ENCODE measurements at places on chromosomes 16 and 17.

- H3K27ac ChIP-seq: no peak overlapping the region
- ATAC-seq: no peak
- H3K27me3 ChIP-seq: peaks cover 64% of the 10 kb centered on the region
- H3K36me3 ChIP-seq: no peaks in the 10 kb centered on the region
- H3K4me3 ChIP-seq: no peak overlapping the region
- H3K4me1 ChIP-seq: no peaks in the 10 kb centered on the region
Observed at GRCh38 chr16:8572063-8572918, 18.0 kb downstream of the TMEM114 start.

DNA sequence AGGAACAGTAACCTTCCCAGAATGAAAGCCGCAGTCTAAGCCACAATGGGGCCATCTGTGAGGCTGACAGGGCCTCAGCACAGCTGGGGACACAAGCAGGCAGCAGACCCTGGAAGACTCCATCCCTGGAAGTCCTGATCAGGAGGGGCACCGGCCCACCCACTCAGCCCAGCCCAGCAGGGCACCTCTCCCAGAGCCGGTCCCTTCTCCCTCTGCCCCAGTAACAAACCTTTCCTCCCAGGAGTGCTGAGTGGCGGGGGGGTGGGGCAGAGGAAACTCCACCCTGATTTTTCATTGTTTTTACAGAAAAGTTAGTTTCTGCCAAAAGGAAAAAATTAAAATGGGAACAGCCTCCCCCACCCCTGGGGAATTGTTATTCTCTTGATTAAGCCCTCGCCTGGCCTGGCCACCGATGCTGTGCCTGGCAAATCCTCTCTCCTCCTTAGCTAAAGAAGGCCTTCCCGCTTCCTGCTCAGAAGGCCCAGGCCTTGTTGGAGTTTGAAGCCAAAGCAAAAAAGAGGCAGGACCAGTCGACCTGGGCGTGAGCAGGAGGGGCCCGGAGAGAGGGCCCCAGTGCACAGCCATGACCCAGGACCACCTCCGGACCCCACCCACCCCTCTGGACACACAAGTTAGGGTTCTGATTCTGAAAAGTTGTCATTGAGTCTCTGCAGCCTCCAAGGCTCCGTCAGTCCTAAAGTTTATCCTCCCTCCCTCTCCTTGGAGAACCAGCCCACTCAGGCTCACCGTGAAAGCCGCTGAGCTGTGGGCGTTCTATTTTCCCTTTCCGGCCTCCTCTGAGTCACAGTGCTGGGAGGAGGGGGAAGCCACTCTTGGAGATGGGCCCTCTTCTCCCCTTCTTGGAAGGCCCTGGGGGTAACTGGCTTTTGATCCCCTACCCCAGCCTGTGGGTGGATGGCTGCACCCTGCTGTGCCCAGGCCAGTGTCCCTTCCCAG lies 128.4 kb upstream of the TNRC6C start:
- peaks cover 19% of the 10 kb centered on the region for H3K4me1 ChIP-seq
- peaks cover 48% of the 10 kb centered on the region for H3K27me3 ChIP-seq
- H3K36me3 ChIP-seq: no peaks in the 10 kb centered on the region
- ATAC-seq: no peak
- no peak overlapping the region for H3K4me3 ChIP-seq
- H3K27ac ChIP-seq: no peak overlapping the region

DNA sequence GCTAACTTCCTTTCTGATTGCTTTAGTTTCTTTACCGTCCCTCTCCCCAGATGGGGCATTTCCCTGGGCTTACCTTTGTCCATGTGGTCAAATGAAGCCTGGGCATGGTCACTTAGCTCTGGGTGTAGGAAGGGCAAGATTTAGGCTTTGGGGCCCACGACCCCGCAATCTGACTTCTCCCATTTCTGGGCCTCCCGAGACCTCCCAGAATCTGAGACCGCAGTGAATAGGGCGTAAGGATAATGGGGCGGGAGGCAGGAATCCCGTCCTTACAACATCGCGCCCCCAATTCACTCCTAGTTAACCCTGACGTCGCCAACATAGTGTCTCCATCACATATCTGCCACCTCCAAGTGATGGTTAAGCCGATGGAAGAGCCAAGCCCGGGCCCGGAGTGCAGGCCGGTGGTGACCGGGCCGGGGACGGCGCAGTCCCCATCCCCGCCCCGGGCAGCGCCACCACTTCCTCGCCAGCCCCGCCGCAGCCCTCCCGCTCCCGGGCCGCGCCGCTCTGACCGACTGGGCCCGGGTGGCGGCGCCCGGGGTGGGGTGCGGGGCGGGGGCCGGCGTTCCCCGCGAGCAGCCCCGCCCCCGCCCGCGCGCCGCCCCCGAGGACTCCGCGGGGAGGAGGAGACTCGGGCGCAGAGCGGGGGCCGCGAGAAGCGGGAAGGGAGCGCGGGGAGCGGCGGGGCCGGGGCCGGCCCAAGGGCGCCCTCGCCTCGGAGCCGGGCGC lies at the start of gene RHBDL3:
Gene RHBDL3, plus strand, starts transcription at position 641 of the 732 bp plus-strand sequence. CDS start 358 bp downstream, outside the sequence.
- peak within 1 kb of the TSS; percentile 70 for H3K4me3 ChIP-seq
- peaks cover 73% of the 10 kb centered on the region for H3K27me3 ChIP-seq
- peak within 1 kb of the TSS; percentile 12 for H3K27ac ChIP-seq
- no peak for ATAC-seq
- H3K36me3 ChIP-seq: no peaks in the 10 kb centered on the region

DNA sequence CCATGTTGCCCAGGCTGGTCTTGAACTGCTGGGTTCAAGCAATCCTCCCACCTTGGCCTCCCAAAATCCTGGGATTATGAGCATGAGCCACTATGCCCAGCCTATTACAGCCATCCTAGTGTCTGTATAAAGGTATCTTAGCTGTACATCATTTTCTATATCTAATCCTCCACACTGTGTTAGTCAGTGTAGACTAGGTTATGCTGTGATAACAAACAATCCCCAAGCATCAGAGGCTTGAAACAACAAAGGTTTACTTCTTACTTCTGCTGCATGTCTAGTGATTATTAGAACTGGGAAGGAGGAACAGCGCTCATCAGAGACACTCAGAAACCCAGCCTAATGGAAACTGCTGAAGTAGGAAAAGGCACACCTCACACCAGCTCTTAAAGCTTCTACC lies 68.1 kb downstream of the ERCC4 start:
- H3K36me3 ChIP-seq: no peaks in the 10 kb centered on the region
- H3K27ac ChIP-seq: no peak overlapping the region
- H3K4me3 ChIP-seq: no peak overlapping the region
- no peaks in the 10 kb centered on the region for H3K4me1 ChIP-seq
- ATAC-seq: no peak

- peaks cover 35% of the 10 kb centered on the region for H3K36me3 ChIP-seq
- peak overlapping the region; percentile 81 for H3K4me3 ChIP-seq
- H3K27ac ChIP-seq: peak overlapping the region; percentile 38
- peaks cover 30% of the 10 kb centered on the region for H3K27me3 ChIP-seq
- peak; percentile 81 for ATAC-seq
Observed at GRCh38 chr17:39573447-39574298, 34.0 kb downstream of the NEUROD2 start.

- no peaks in the 10 kb centered on the region for H3K36me3 ChIP-seq
- no peaks in the 10 kb centered on the region for H3K27me3 ChIP-seq
- no peaks in the 10 kb centered on the region for H3K4me1 ChIP-seq
Observed at GRCh38 chr16:6143020-6143419, 1045.4 kb upstream of the EEF2KMT start.

DNA sequence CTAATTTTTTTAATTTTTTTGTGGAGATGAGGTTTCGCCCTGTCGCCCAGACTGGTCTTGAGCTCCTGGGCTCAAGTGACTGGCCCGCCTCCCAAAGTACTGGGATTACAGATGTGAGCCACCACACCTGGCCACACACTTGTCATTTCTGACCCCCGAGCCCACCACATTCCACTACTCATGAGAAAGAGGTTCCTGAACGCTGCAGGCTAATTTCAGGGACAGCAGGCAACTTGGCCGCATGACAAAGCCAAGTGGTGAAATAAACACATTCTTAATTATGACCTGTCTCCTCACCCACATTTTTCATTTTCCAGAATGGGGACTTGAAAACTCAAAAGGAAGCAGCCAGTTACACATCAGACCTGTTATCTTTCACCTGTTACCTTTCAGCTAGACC lies 114.5 kb downstream of the ABCC6 start:
- H3K27me3 ChIP-seq: no peaks in the 10 kb centered on the region
- no peak overlapping the region for H3K27ac ChIP-seq
- ATAC-seq: no peak
- peaks cover 20% of the 10 kb centered on the region for H3K4me1 ChIP-seq
- peaks cover 82% of the 10 kb centered on the region for H3K36me3 ChIP-seq

- H3K27me3 ChIP-seq: peaks cover 46% of the 10 kb centered on the region
- no peaks in the 10 kb centered on the region for H3K4me1 ChIP-seq
- no peaks in the 10 kb centered on the region for H3K36me3 ChIP-seq
- no peak overlapping the region for H3K27ac ChIP-seq
- no peak overlapping the region for H3K4me3 ChIP-seq
Observed at GRCh38 chr17:65334406-65334805, 197.2 kb downstream of the RGS9 start.

- no peak for ATAC-seq
- H3K36me3 ChIP-seq: no peaks in the 10 kb centered on the region
- no peaks in the 10 kb centered on the region for H3K27me3 ChIP-seq
- H3K27ac ChIP-seq: no peak overlapping the region
Observed at GRCh38 chr17:77963441-77963840, 4.9 kb downstream of the TNRC6C start.

DNA sequence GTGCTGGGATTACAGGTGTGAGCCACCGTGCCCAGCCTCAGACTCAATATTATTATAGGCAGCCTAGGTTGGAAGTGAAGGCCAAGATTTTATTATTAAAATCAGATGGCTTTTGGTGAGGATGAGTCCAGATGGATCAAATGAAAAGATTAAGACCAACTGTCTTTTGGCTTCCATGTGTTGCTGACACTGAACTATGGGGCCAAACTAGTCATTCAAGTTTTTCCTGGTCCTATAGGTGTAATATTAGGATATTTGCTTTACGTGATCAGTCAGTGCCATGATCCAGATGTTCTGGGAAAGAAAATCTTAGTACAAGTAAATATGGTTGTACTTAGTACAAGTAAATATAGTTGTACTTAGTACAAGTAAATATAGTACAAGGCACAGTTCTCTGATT lies 140.6 kb downstream of the MAP2K6 start:
- H3K36me3 ChIP-seq: no peaks in the 10 kb centered on the region
- no peak overlapping the region for H3K27ac ChIP-seq
- no peaks in the 10 kb centered on the region for H3K27me3 ChIP-seq
- no peaks in the 10 kb centered on the region for H3K4me1 ChIP-seq

- H3K27me3 ChIP-seq: no peaks in the 10 kb centered on the region
- ATAC-seq: peak; percentile 87
- peaks cover 50% of the 10 kb centered on the region for H3K4me1 ChIP-seq
- H3K4me3 ChIP-seq: peak overlapping the region; percentile 77
- peak overlapping the region; percentile 93 for H3K27ac ChIP-seq
- no peaks in the 10 kb centered on the region for H3K36me3 ChIP-seq
Observed at GRCh38 chr16:81740169-81740568, 38.9 kb upstream of the PLCG2 start.

DNA sequence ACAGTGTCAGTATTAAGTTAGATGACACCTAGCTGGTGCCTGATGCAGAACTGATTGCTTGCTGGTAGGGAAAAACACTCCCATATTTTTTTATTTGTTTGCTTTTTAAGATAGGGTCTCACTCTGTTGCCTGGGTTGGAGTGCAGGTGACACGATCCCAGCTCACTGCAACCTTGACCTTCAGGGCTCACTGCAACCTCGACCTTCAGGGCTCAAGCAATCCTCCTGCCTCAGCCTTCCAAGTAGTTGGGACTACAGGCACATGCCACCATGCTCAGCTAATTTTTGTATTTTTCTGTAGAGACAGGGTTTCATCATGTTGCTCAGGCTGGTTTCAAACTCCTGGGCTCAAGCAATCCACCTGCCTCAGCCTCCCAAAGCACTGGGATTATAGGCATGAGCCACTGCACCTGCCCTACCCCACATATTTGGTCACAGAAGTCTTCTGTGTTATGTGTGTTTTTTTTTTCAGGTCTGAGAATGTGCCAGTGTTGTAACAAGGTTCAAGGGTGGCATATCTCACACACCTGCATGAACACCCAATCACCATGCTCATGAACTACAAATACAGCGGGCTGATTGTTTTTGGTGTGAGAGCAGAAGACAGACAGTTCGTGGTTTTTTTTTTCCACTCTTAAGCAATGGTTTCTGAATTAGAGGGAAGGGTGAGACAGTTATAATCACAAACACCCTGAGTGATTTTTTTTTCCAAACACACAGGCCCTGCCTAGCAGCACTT lies 22.8 kb downstream of the SPAG9 start:
- peaks cover 6% of the 10 kb centered on the region for H3K36me3 ChIP-seq
- ATAC-seq: no peak
- no peak overlapping the region for H3K27ac ChIP-seq
- H3K27me3 ChIP-seq: no peaks in the 10 kb centered on the region
- H3K4me3 ChIP-seq: no peak overlapping the region
- peaks cover 20% of the 10 kb centered on the region for H3K4me1 ChIP-seq

DNA sequence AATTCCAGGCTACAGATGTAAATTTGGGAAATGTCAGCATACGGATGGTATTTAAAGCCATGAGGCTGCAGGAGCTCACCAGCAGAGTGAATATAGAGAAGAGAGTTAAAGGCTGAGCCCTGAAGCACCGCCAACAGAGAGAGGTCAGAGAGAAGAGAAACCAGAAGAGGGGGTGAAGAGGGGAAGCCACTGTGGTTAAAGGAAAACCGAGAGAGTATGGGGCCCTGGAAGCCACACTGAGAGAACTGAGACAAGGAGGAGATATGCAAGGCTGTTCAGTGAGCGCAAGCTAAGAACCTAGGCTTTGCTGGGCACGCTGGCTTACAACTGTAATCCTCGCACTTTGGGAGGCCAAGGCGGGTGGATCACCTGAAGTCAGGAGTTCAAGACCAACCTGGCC lies 24.6 kb downstream of the COPRS start:
- H3K4me1 ChIP-seq: peaks cover 9% of the 10 kb centered on the region
- H3K27me3 ChIP-seq: peaks cover 13% of the 10 kb centered on the region
- no peak overlapping the region for H3K27ac ChIP-seq
- no peaks in the 10 kb centered on the region for H3K36me3 ChIP-seq
- H3K4me3 ChIP-seq: no peak overlapping the region
- peak; percentile 95 for ATAC-seq

DNA sequence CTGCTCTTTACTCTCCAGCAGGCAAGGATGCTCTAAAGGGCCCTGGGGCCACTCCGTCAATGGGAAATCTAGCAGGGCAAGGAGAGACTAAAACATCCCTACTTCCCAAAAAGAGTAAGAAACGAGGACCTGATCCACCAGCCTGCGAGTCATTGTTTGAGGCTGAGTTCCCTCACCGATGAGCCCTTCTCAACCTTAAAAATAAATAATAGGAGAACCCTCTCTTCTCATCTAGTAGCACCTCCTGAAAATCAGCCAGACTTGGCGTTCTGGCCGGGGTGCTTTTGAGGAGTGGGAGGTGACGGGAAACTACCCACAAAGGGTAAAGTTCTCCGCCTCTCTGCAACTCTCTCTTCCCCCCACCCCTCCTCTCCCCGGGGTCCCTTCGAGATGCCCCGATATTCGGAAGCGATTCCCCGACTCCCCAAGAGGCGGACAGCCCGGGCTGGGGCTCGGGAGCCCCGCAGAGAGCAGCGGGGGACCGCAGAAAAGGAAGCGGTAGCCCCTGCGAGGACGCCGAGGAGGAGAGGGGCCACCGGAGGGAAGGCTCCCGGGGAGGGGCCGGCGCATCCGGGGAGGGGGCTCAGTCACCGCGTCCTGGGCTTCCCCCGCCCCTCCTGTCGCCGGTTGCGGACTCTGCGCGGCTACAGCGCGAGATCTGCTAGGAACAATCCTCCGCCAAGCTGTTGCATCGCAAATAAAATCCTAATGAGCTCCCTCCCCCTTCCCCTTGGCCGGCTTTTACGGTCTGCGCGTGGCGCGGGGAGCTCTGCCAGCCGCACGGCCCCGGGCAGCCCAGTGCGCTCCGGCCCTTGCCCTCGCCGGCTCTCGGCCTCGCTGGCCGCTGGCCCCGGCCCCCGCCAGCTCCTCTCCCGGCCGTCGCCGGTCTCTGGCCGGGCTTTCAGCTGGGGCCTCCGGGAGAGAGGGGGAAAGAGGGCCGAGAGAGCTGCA lies 1.3 kb downstream of the HOXB9 start:
- H3K27ac ChIP-seq: no peak overlapping the region
- no peaks in the 10 kb centered on the region for H3K36me3 ChIP-seq
- no peak for ATAC-seq
